ENCODE measurements at places on chromosomes 6 and 20.

DNA sequence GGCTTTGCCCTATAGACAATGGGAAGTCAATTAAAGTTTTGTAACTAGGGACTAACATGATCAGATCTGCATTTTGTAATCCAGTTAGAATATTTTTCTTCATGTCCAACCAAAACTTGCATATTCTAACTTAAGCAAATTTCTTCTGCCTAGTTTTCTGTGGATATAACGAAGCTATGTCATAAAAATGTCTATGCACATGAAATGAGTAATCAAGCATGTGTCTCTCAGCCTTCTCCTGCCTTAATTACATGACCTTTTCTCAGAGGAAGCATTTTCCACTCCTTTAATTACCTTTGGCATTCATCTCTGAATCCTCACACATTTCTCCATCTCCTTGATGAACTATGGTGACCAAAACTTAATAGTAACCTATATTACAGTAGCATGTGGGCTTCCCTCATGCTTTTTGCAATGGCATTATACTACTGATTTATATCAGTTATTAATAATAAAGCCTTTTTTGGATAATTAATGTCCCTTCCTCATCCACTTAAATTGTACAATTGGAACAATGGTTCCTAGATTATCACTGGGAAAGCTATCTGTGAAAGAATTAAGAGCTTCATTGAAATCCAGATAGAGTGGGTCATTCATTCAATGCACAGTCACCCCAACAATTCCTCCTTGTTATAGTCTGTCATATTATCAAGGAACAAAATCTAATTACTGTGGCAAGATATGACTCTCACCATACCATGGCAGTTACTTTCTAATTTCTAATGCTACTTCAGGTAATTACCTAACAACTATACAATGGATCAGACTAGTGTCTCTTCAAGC is 19.1 kb upstream of the FBXO9 start:
- no peak overlapping the region for H3K27ac ChIP-seq
- H3K27me3 ChIP-seq = no peaks in the 10 kb centered on the region
- DNase-seq = no peak
- H3K36me3 ChIP-seq = 0 out of 2 replicates have a peak, but pooled peaks cover 4% of the 10 kb centered on the region

- no peaks in the 10 kb centered on the region for H3K27me3 ChIP-seq
- DNase-seq = no peak
- H3K4me1 ChIP-seq = peaks cover 41% of the 10 kb centered on the region
- peak overlapping the region; percentile 89 for H3K27ac ChIP-seq
- H3K36me3 ChIP-seq = peaks cover 34% of the 10 kb centered on the region
- H3K4me3 ChIP-seq = no peak overlapping the region
Measured at GRCh38 chr20:31537116-31537871, 23.1 kb downstream of the HM13 start.

- no peak overlapping the region for H3K4me3 ChIP-seq
- no peaks in the 10 kb centered on the region for H3K27me3 ChIP-seq
- H3K36me3 ChIP-seq = no peaks in the 10 kb centered on the region
- DNase-seq = no peak
Measured at GRCh38 chr6:51541847-51542246, 545.6 kb downstream of the PKHD1 start.

DNA sequence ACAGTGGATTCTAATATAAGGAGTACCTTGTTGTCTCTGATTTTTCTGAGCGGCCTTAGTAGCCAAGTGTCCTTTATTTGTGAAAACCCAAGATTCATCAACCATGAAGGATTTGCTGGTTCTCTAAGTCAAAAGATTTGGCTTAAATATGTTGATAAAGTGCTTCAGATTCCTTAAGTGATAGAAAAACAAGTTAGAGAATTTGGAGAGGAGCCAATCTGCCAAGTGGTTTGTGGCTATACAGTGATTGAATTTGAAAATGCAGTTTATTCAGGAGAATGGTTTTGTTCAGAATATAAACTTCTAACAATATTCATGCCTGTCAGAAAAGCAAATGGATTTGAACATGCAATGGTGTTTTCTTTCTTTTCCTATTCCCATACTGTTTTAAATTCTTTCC is 54.8 kb downstream of the CAP2 start:
- H3K27me3 ChIP-seq = no peaks in the 10 kb centered on the region
- no peak overlapping the region for H3K4me3 ChIP-seq
- no peaks in the 10 kb centered on the region for H3K36me3 ChIP-seq
- no peak overlapping the region for H3K27ac ChIP-seq
- no peak for DNase-seq

DNA sequence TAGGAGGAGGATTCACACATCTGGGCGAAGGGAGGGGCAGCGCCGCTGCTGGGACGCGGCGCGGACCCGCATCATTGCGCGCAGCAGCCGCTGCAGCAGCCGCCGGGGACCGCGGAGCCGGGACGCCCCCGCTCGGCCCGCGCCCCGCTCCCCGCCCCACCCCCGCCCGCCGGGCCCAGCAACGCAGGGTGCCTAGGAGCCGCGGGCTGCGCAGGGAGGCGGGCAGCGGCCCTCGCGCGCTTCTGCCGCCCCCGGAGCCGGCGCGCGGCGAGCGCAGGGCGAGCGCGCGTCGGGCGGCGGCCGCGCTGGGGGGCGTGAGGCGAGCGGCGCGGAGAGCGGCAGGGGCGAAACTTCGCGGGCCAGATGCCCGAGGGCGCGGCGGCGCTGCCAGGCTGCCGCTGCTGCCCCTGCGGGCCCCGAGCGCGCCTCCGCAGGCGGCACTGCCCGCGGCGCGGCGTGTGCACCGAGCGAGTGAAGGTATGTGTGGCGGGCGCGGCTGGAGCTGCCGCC is at the start of gene NKAIN2:
TSS of gene NKAIN2 (plus strand) at position 362 of the 510 bp plus-strand sequence.
- no peak within 1 kb of the TSS for H3K27ac ChIP-seq
- H3K36me3 ChIP-seq = no peaks in the 10 kb centered on the region
- H3K27me3 ChIP-seq = peaks cover 24% of the 10 kb centered on the region
- 0 out of 2 replicates have a peak, but pooled peaks cover 11% of the 10 kb centered on the region for H3K4me1 ChIP-seq
- H3K4me3 ChIP-seq = peak within 1 kb of the TSS; percentile 57

DNA sequence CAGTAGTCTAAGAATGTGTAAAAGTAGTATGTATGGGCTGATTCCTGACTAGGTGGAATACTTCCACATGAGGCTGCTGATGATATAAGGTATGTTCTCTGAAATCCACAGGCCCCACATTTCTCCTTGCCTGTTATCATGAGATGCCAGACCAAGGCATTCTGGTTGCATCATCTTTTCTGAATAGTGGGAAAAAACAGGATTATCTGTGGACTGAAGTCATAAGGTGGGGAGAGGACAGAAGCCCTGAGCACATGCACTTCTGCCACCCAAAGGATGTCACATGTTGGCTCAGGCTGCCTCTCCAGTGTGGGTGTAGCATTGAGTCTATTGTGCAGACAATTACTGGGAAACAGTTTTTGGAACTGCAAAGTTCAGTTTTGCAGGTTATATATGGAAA is 184.5 kb upstream of the RAB32 start:
- no peak overlapping the region for H3K4me3 ChIP-seq
- DNase-seq = no peak
- H3K4me1 ChIP-seq = peaks cover 21% of the 10 kb centered on the region
- no peaks in the 10 kb centered on the region for H3K36me3 ChIP-seq
- H3K27ac ChIP-seq = no peak overlapping the region
- H3K27me3 ChIP-seq = no peaks in the 10 kb centered on the region

DNA sequence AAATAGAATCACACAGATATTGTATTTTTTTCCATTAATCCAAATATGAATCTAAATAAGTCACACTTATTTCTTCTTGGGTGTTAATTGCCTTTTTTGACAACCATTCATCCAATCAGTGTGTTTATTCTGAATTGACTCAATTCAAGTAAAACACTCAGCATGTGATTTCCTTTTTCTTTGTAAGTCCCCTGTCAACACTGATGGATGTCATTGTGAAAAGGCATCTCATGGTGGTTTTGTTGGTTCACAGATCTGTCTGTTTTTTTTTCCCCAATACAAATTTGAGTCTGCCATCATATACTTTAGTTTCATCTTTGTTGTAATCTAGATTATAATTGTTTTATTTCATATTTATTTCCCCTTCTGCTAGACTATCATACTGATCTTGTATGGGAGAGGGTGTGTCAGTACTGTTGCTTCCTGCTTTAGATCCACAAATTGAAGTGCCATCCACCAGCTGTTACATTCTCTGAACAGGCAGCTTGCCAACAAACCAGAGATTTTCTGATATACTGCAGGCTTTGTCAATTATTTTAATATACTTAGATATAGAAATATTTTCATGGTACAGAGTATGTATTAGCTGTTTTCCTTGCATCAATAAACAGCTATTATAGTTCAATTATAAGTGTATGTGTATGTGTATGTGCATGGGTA is 64.2 kb upstream of the FLRT3 start:
- H3K27ac ChIP-seq = no peak overlapping the region
- no peaks in the 10 kb centered on the region for H3K27me3 ChIP-seq
- H3K36me3 ChIP-seq = no peaks in the 10 kb centered on the region
- no peak overlapping the region for H3K4me3 ChIP-seq

GRCh38 chr20:51950926-51951325 is 148.6 kb upstream of the SALL4 start:
- no peaks in the 10 kb centered on the region for H3K36me3 ChIP-seq
- H3K27ac ChIP-seq = no peak overlapping the region
- H3K27me3 ChIP-seq = no peaks in the 10 kb centered on the region
- no peak overlapping the region for H3K4me3 ChIP-seq
- DNase-seq = no peak
- no peaks in the 10 kb centered on the region for H3K4me1 ChIP-seq
